ENCODE measurements at places on chromosomes 2 and 18.

DNA sequence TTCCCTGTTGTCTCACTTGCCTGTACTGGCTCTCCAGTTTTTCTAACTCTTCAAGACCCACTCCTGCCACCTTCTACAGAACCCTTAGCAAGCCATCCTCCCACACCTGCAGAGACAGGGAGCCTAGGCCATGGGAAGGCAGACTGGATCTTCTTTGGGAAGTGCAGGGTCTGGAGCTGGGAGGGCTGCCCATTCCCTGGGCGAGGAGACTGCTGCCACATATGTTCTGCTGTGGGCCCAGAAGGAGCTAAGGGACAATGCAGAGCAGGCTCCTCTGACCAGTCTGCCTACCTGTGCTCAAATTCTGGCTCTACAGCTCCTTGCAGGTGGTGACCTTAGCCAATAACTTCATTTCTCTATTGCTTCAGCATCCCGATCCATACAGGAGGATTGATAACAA is 152.1 kb upstream of the CELF4 start:
- DNase-seq, result no peak

- no peak for DNase-seq
Measured at GRCh38 chr2:18046558-18047212, 168.2 kb downstream of the KCNS3 start.

DNA sequence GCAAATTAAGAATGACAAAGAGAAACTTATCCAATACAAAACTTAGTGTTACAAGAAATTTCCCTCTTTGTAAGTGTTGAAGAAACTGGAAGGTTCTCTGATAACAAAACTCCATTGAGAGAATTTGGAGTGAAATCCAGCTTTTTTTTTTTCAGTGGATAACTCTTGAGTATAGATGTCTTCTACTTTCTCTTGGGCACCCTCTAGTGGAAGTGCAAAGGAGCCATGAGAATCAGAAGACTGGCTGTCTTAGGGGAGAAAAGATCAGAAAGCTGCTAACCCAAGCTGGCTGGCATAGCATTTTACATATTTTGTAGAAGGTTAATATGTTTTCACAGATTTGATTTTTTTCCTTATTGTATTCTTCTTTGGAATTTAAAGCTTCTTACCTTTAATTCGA is 138.8 kb upstream of the SATB2 start:
- no peak for DNase-seq

DNA sequence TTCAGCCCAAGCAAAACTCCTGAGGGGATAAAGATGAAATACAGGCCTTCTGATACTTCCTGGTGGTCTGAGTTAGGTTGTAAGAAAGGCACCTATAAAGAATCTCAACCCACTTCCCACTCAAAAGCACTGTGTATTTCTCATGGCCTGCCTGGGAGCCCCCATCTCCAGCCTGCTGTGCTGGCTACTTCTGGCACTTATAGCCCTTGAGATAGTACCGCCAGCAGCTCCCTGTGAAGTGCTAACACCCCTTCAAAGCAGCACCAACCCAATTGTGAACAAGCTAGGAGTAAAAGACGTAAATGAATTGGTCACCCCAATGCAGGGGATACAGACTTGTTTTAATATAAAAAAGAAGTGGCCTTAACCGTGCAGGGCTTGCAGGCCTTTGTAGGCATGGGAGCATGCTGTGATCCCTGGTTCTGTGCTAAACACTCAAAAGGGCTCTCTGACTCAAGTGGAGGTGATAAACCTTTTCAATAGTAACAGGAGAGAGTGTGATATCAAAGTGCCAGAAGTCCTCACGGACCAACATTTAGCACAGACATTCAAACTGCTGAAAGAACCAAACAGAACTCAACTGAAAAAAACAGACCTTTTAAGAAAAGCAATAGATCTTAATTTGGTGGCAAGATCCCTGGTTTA is 80.8 kb downstream of the RTN4 start:
- no peak for DNase-seq

DNA sequence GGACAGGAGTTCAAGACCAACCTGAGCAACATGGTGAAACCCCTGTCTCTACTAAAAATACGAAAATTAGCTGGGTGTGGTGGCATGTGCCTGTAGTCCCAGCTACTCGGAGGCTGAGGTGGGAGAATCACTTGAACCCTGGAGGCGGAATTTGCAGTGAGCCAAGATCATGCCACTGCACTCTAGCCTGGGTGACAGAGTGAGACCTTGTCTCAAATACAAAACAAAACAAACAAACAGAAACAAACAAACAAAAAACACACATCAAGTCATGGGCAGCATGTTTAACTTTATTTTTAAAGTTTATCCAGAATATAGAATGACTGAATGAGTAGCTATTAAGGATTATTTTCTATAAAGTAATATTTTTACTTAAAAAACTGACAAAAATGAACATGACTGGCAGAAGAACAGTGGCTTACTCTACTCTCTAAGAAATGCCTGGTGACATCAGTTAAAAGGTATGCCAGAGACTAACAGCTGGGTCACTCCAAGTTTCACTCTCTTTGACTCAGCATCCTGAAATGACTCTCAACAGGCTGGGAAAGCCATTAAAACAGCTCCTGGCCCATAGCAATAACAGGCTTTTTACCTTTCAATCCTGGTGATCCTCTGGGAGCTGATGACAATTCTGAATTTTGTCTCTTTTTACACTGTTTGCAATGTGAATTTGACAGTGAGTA is 281.6 kb upstream of the STON1 start:
- DNase-seq, result no peak

DNA sequence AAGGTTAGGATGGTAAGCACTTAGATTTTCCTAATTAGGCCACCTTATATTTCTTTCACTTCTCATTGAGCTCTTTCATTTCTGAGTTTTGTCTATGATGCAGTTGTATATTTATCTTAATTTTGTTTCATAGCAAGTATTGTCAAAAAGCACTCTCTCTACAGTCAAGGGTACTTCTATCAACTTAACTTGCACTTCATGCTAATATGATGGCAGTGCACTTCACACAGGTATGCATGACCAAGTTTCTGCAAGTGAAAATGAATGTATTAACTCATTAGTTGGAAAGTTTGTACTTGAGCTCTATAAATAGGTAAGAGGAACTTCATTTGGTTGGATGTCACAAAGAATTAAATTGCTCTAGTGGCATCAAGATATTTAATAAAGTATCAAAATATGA is 51.5 kb upstream of the CDH19 start:
- no peak for DNase-seq

GRCh38 chr2:238290091-238290509 is 1.7 kb upstream of the PER2 start:
- peak; percentile 25 for DNase-seq

DNA sequence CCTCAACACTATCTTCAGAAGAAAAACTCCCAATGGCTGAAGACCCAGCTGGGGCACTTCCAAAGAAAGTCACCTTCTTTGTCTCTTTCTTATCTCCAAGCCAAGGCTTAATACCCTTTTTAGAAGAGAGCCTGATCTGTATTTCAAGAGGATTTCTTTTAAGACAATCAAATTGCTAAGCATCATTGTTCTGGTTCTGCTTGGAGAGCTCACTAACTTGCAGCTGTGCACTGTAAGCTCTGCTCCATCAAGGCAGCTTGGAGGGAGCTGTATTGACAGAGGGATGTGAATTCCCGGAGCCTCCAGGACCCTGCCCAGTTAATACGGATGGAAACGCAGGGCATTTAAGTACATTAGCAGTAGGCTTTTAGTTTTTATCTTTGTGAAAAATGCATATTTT is 253.1 kb downstream of the TDRD15 start:
- no peak for DNase-seq

GRCh38 chr18:26617151-26617554 is 68.8 kb upstream of the KCTD1 start:
- DNase-seq, result no peak

GRCh38 chr2:42618972-42619371 is 50.5 kb downstream of the MTA3 start:
- no peak for DNase-seq

DNA sequence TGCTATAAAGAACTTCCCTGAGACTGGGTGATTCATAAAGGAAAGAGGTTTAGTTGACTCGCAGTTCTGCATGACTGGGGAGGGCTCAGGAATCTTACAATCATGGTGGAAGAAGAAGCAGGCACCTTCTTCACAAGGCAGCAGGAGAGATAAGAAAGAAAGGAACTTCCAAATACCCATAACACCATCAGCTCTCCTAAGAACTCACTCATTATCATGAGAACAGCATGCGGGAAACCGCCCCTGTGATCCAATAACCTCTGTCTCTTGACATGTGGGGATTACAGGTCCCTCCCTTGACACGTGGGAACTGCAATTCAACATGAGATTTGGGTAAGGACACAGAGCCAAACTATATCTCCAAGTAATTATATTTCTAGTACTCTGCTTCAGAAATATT is 163.8 kb upstream of the CDH20 start:
- DNase-seq, result no peak

DNA sequence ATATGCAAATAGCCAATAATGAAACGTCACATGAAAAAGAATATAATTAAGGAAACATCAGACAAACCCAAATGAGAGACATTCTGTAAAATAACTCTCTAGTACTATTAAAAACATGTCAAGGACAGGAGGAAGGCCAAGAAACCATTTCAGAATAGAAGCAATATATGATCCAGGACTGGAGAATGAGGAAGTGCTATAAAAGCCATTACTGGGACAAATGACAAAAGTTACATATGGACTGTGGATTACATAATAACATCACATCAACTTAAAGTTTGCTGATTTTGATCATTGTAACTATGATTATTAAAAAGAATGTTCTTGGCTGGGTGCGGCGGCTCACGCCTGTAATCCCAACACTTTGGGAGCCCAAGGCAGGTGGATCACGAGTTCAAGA is 81.3 kb downstream of the CRACDL start:
- DNase-seq, result no peak

- no peak for DNase-seq
Measured at GRCh38 chr2:150555611-150556356, 68.3 kb upstream of the RND3 start.

DNA sequence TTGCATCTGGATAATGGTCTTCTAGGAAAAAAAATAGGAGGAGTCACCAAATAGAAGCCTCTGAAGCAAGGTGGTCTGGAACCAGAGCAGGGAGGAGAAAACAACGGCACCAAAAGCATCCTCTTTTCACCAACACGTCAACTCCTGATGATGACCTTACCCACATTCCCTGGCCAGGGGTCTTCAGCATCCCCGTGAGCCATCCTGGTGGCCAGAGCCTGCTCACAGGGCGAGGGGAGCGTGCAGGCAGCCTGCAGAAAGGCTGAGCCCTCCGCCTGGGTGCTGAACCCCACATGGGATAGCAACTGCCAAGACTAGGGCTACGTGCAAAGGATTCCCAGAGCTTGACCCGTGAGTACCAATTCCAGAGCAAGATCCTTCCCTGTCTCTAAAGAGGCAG is 191.0 kb downstream of the NDUFA10 start:
- DNase-seq, result no peak

GRCh38 chr18:63132819-63133200 is 186.8 kb downstream of the BCL2 start:
- no peak for DNase-seq

- no peak for DNase-seq
Measured at GRCh38 chr2:213104903-213105202, 46.6 kb downstream of the IKZF2 start.

- no peak for DNase-seq
Measured at GRCh38 chr2:67948506-67948905, 114.3 kb downstream of the C1D start.

GRCh38 chr2:70002241-70002899 is 40.9 kb upstream of the ASPRV1 start:
- DNase-seq, result no peak

GRCh38 chr18:74896390-74896991 is 298.8 kb downstream of the ZNF407 start:
- no peak for DNase-seq

DNA sequence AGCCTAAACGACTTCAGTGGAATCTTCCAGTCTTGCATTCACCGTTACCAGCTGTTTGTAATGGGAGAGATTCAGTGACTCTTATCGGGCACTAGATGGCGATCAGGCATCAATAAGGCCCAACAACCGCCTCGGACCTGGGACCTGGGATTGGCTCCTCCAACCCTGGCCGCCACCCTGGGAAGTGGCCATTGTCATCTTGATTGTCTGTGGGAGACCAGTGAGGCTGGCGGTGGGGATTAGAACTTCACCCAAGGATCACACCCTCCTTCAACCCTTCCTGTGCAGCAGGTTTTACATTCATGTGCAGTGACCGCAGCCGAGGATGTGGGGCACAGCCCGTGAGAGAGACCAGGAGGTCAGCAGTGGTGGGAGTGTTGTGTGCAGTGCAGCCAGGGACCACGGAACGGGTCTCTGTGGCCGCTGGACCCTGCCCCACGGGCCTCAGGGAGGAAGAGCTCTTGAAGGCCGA is 85.3 kb downstream of the SPP2 start:
- no peak for DNase-seq

GRCh38 chr18:22189449-22190166 is 20.2 kb downstream of the GATA6 start:
- no peak for DNase-seq

DNA sequence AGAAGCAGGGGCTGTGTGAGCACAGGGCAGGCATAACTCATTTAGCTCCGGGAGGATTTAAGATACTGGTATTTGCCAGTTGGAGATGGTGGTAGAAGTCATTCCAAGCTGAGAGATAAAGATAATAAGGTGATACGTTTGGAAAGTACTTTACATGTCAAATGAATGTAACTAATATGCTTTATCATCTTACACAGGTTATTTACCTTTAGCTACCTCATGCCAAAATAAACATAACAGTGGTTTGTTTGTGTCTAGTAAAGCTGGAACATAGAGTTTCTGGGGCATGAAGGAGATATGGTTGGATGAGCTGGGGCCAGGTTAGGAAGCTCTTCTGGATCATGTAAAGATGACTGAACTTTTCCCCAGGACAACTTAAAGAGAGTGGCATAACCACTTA is 126.9 kb upstream of the PIK3C3 start:
- no peak for DNase-seq

DNA sequence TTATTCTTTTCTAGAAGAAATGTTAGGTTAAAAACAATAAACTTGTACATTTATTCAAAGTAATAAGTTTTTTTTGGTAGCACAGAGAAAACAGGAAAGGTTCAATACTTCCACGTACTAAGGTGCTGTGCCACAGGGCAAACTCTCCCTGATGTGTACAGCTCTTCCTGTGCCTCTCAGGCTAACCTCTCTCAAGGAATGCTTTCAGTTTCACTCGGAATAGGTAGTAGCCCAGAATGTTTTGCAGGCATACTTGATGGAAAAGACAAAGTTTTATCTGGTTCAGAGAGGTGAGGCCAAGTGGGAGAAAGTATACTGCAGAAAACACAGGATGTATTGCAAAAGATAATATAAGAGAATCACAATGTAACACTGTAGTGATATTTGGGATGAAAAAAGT is 171.0 kb upstream of the ZFP36L2 start:
- no peak for DNase-seq

DNA sequence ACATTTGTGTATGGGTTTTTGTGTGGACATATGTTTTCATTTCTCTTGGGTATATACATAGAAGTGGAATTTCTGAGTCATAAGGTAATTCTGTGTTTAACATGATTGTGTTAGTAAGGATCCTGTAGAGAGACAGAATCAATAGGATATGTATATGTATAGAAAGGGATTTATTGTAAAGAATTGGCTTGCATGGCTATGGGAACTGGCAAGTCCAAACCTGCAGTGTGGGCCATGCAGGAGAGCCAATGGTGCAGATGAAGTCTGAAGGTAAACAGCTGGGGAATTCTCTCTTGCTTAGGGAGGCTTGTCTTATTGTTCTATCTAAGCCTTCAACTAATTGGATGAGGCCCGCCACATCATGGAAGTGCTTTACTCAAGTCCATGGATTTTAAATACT is 39.2 kb upstream of the IL1R2 start:
- DNase-seq, result no peak

- DNase-seq, result no peak
Measured at GRCh38 chr2:176852667-176853066, 359.9 kb upstream of the HNRNPA3 start.
